ENCODE measurements at places on chromosomes 16 and 17.

GRCh38 chr16:56336071-56336688 is 89.2 kb downstream of the AMFR start:
- ATAC-seq = no peak

DNA sequence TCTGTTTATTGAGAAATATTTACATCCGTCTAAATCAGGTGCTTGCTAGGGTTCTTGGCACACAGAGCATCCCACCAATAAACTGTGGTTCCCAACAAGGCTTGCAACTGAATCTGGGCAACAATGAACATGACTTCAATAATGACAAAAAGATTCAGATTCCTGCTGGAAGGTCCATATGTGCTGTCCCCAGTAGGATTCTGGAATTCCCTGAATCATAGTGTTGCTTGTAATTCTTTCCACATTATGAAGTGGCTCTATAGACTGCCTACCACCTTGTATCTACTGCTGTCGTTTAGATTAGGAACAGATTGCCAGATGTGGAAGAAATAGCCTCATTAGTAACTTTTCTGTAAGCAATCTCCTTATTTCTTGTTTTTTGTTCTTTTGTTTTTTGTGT is 265.9 kb downstream of the WWOX start:
- ATAC-seq = no peak

DNA sequence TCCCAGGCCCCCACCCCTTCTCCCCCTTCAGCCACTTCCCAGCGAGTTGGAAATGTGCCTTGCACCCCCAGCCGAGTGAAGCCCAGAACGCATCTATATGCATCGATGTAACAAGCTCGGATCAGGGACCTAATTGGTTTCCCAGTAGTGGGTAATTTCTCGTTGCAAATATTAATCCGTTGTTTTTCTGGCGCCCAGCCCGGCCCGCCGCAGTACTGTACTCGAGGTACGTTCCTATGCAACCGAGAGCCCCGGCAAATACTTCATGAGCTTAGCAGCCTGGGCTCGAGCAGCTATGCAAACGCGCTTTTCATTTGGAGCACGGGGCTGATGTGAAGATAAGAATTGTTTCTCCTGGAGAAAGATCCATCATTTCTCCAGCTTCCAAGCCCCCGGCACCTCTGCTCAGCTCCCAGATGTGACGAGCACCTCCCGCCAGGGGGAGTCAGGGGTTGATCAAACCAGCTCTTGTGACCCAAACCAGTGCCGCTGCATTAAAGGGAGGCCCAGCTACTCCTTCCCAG is 229.8 kb downstream of the KATNIP start:
- ATAC-seq = no peak

DNA sequence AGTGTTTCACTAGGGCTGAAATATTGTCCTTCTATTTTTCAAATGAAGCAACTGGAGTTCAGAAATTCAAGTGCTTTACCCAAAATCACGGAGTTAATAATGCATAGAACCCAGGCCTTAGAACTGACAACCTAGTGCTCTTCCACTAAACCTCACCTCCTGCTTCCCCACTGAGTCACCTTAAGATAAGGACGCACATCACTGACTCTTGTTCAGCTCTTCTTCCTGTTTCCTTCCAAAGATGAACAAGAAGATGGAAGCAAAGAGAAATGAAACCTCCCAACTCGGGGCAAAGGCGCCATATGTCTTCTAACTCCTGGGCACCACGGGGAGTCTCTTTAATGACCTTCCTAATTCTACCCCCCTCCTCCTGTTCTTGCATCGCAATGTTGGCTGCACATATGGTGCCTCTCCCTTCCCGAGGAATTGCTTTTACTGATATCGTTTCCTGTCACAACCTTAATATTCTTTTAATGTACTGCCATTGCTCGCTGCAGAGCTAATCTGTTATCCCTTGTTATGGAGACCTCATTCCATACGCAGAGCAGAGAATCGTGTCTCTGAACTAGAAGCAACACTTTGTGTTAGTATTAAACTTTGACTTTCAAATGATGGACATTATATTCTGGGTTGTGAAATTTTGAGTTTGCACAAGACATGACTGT is 591.4 kb downstream of the TMEM114 start:
- no peak for ATAC-seq

DNA sequence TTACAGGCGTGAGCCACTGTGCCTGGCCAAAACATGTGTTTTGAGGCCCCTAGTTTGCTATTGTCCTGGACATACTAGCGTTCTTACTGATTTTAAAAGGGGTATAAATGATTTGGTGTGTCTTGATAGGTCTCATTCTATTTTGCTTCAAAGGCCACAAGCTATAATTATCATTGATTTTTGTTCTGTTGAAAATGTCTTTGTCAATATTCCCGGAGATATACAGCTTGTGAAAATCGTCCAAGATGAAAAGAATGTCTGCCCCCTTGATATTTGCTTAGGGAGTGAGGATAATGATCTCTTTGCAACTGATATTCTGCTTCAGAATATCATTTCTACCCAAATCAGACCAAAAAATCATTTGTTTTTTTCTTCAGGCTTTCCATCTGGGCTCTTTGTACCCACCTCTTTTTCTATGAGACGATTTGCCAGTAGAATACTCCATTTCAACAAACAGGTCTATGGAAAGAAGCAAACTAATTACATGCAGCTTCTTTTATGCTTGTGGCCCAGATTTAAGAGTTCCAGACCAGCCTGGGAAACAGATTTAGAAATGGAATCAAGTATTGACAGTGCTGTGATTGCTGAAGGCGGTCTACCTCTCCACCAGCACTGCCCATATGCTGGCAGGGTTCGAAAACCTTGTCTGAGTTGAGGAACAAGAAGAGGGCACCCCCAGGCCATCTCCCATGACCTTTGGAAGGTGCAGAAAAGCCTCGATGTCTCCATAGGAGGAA is 14.1 kb upstream of the ST6GALNAC1 start:
- ATAC-seq = no peak

DNA sequence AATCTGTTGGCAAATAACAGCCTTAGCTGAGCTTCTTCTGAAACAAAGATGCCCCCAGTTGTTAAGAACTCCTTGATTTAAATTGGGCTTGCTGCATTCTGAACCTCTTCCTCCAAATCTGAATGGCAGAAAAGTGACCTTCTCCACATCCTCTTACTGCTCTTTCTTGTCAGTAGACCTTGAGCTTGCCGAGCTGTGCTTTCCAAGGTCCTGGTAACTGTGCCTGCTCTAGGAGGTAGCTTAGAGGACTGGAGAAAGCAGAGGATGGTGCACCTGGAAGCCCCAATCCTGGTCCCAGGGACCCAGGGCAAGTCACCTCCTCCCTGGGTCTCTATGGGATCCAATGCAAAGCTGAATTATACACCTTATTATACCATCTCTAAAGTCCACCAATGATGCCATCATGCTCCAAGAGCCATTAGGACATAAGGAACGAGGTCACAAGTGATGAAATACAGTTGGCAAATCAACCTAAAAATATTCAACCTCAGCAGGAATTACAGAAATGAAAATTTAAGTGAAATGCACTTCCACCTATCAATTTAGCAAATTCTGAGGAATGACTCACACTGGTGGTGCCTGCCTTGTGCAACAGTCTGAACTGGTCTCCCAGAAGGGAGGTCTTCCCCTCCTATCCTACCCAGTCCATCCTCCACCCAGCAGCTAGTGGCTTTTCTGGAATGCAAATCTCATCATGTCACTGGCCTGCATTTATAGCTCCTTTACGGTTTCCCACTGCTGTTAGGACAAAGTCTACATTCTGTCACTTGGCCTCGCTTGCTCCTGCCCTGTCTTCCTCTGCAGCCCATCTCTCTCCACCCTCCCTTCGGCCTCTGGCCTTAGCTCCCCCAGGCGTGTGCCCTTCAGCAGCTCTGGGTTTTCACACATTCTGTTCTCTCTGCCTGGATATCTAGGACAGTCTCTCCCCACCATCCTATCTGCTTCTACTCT is 36.6 kb downstream of the TOM1L2 start:
- ATAC-seq = no peak
